HCT116 (cell line): ENCODE measurements at places on chromosomes 4 and X.
A peak's percentile ranks its signal among the peaks of the same experiment; 100 is the strongest.

GRCh38 chr4:122259849-122260248 is 107.7 kb downstream of the BLTP1 start:
- DNase-seq = no peak

GRCh38 chrX:2516623-2517022 is 15.8 kb upstream of the DHRSX start:
- no peak for DNase-seq

GRCh38 chr4:100841911-100842310 is 324.1 kb upstream of the EMCN start:
- no peak for DNase-seq

DNA sequence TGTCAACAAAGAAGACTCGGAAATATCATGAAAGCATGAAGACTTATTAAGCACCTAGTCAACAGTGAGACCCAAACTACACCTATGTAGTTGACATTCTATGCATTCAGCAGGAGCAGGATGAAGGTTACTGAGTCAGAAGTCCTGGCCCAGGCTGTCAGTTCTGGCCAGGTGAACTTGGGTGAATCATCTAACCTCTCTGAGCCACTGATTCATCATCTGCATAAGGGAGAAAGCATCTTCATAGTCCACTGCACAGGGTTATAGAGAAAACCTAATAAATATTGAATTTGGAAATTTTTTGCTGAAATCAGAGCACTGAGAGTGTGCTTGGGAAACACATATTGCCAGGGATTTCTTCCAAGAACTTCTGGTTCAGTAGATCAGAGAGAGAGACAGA is 296.0 kb upstream of the SFRP2 start:
- no peak for DNase-seq

- no peak for DNase-seq
Observed at GRCh38 chrX:16997313-16997712, 50.9 kb downstream of the REPS2 start.

GRCh38 chrX:20067709-20068561 is 48.8 kb downstream of the MAP7D2 start:
- peak; percentile 23 for DNase-seq

GRCh38 chrX:146238173-146238572 is 420.5 kb downstream of the SLITRK2 start:
- DNase-seq = no peak

DNA sequence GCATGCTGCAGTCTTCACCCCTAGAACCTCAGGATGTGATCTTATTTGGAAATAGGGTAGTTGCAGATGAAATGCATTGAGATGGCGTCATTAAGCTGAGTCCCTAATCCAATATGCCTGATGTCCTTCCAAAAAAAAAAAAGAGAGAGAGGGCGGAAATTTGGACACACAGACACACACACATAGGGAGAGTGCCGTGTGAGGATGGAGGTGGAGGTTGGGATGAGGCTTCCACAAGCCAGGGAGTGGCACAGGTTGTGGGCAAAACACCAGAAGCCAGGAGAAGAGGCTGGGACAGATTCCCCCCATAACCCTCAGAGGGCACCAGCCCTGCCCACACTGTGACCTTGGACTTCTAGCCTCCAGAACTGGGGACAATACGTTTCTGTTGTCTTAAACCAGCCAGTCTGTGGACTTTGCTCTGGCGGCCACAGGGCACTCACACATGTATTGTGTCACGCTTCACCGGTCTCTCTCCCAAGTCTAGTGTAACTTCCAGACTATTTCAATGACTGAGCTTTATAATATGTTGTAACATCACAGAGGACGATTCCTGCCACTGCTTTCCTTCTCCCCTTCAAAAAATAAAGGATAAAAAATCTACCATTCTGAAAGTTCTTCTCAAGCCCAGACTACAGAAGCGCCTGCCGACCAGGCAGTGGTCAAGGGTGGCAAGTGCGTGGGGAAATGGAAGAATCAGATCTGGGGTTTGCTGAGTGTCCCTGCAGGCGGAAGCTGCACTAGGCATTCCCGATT is 35.8 kb upstream of the MAN2B2 start:
- DNase-seq = no peak

GRCh38 chr4:81164623-81165416 is 50.2 kb downstream of the PRKG2 start:
- DNase-seq = peak; percentile 92

- DNase-seq = no peak
Observed at GRCh38 chr4:122542411-122543236, 78.2 kb downstream of the IL21 start.

DNA sequence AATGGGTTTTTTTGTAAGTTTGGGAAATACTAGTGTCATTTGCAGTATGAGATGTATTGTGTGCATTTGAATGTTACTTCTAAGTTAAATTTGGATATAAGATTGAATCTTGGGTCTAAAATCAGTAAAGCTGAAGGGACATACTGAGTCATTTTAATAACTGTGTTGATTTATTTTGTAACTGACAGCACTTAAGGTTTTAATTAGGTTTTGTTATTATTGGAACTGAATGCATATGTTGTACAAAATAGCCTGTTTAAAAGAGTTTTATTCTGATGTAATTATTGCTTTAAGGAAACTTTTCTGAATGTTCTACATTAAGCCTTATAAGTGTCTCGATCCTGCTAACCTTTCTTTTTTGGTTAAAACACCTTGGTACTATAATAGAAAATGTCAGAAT is 396.6 kb downstream of the MAPK10 start:
- DNase-seq = no peak

DNA sequence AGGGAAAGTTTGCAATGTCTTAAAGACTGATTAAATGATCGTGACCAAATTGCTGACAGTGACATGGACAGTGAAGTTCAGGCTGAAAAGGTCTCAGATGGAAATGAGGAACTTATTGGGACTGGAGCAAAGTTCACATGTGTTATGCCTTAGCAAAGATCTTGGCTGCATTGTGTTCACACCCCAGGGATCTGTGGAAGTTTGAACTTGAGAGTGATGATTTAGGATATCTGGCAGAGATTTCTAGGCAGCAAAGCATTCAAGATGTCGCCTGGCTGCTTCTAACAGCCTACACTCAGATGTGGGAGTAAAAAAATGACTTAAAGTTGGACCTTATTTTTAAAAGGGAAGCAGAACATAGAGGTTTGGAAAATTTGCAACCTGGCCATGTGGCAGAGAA is 21.4 kb downstream of the SCARB2 start:
- DNase-seq = no peak

DNA sequence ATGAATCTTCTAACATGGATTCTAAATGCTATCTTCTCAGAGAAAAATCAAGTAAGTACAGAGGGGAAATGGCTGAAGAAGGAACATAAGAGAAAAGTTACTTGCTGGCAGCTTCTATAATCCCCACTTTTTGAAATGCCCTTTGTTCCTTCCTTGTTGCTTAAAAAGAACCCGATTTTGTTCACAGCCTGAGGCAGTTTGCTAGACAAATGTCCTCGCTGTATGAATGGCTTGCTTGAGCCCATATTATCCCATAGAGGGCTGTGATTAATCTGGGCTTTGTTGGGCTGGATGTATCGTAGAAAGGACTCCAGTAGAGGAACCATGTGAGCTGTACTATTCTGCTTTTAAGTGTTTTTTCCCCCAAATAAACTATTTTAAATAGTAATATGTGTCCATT is 134.3 kb upstream of the FGF13 start:
- no peak for DNase-seq

DNA sequence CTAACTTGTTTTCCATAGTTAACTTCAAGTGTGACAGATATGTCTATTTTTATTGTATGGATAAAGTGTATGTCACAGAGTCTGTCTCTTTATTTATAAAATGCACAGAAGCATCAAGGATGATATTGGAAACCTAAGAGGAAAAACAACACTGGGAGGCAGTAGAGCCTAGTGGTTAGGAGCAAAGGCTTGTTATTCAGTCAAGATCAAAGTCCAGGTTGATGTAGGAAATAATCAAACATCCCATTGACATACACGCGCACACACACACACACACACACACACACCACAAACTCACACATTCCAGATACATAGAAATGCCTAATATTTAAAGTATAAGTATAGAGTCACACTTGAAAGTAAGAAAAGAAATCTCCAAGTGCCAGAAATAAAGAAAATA is 206.8 kb downstream of the CHRDL1 start:
- DNase-seq = no peak

GRCh38 chr4:38188136-38188535 is 227.9 kb downstream of the PTTG2 start:
- DNase-seq = no peak

- no peak for DNase-seq
Observed at GRCh38 chr4:8900588-8900987, 28.9 kb upstream of the HMX1 start.

DNA sequence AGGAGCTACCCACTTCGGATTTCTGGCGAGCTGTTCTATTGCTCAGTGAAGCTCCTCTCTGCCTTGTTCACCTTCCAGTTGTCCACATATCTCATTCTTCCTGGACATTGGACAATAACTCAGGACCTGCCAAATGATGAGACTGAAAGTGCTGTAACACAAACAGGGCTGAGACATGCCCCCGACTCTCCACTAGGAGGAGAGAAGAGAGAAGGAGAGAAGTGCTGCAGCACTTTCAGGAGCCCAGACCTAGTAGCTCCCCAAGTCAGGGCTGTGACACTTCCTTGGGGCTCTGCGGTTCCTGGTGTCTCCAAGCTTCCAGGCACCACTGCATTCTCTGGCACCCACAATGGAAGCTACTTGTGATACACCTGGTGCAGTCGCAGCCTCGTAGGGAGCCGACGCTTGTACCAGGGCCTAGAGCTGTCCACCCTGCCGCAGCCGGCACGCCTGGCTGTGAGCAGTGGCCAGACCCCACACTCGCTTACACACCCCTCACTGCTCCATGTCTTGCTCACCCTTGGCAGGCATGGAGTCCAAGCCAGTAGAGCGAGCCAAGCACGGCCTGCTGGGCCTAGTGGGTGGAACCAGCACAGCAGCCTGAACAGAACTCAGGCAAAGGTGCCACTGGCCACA is 234.9 kb downstream of the TECRL start:
- no peak for DNase-seq

- no peak for DNase-seq
Observed at GRCh38 chr4:148563684-148564083, 121.5 kb upstream of the NR3C2 start.

DNA sequence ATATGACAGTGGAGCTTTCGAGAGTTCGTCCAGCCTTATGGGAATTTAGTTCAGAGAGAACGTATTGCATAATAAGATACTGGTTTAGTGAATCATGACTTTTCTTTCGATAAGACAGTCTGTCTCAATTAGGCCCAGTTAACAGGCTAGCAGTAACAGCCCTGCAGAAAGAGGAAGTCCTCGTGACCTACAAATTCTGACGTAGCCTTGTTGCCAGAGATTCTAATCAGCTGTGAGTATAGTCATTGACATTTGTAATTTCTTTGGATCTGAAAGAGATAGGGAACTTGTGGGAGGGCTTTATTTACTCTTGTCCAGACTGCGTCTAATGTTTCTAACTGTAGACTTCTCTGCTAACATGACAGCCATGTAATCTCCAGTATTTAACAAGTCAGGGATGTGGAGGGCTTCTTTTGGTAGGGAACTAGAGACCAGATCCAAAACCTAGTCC is 15.8 kb downstream of the ART3 start:
- no peak for DNase-seq

DNA sequence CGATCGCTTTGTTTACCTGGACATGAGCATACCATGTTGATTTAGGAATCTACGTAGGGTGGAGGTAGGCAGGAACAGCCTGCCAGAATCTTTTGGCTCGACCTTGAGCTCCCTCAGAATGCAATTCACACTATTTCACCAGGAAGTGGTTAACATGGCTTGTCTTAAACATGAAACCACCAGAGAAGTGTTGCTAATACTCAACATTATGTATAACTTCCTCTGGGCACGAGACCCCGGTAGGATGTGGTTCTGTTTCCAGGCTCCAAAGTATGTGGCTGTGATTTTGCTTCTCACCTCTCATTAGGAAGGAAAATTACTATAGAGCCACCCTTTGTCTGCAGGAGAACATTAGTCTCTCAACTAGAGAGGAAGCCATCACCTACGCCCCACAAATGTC is 59.0 kb upstream of the VCX3B start:
- no peak for DNase-seq

GRCh38 chrX:110871839-110872238 is 76.2 kb upstream of the CHRDL1 start:
- no peak for DNase-seq

DNA sequence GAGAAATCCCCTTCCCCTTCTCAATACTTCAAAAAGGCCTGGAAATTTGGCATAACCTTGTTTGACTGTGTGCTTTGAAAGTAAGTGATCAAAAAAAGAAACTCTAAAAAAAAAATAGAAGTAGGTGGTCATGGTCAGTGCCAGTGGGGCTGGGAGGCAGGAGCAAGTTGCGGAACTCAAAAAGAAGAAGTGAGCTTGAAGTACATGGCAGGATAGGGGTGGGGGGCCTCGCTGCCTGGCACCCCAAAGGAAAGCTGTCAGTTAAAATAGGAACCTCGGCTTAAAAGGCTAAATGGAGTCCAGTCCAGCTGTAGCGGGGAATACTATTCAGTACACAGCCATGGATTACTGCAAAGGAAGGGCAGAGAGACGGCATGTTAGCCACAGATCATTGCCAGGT is 12.2 kb upstream of the NKRF start:
- DNase-seq = no peak

GRCh38 chr4:75141162-75141561 is 208.2 kb downstream of the PARM1 start:
- no peak for DNase-seq

DNA sequence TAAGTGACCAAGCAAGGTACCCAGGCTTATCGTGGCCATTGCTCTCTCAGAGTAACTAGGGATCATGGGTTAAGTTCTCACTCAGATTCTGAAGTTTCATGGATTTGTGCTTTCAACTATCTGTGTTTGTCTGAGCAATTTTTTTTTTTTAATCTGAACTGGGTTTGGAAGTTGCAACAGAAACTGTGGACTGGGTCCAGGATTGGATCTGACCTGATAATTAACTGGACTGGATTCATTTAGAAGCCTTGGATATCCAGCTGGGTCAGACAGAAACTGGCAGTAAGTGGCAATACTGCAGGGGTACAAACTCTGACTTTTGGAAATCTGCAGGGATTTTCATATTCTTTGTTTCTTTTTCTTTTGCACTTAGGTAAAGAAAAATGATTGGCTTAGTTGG is 38.7 kb upstream of the FGF2 start:
- no peak for DNase-seq

DNA sequence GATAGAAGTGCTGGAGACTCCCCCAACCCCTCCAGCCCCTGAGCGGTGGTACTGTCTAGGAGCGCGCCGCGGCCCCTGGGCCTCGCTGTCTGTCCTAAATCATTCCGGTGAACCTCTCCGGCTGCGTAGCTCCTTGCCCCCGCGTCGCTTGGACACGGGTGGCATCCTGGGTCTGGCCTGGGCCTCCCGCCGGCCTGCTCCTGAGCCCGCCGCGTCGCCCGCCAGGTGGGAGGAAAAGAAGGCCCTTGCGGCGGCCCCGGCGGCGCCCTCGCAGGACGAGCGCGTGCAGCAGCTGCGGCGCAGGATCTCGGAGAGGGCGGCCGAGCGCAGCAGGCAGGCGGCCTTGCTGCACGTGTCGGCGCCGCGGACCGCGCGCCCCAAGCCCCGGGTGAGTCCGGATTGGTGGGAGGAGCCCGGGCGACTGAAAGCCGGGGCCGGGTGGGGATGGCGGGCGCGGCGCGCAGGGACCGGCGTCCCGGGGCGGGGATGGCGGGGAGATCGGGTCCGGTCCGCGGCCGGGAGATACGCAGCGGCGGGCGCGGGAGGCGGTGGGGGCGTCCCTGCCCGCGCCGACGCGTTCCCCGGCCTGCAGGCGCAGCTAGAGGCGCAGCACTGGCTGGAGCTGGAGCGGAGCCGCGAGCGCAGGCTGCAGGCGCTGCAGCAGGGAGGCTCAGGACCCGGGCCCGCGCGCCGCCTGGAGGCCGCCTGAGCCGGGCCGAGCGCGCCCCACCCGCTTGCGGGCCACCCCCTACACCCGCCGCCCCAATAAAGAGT is 6.5 kb upstream of the RNF4 start:
- DNase-seq = peak; percentile 15
